ENCODE measurements at places on chromosomes 7 and 10.

GRCh38 chr10:98417481-98417959 is 2.5 kb upstream of the PYROXD2 start:
- DNase-seq = no peak

DNA sequence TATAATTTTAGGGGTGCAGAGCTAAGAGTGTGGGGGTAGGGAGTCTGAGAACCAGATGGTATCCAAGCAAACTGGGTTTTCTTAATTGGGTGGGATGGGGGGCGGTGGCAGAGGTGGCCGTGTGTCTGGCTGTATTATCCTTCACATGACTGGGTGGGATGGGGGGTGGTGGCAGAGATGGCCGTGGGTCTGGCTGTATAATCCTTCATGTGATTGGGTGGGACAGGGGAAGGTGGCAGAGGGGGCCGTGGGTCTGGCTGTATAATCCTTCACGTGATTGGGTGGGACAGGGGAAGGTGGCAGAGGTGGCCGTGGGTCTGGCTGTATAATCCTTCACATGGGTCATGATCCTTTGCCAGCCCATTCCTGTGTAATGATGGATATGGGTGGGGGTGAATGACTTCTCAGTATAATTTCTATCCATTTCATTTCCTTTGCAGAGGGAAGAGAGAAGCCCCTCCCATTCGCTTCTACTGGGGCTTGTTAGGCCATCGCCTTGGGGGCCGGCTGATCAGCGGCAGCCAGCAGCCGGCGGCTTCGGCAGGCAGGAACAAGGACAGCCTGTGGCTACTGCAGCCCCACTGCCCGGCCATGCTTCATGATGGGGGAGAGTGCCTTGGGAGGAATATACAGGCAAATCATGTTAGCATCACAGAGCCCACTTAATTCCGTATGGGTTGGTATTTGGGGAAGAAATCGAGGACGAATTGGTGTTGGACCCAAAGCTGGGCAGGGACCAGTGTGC is 179.6 kb upstream of the MKI67 start:
- DNase-seq = no peak

GRCh38 chr10:79112881-79113431 is 44.2 kb downstream of the ZMIZ1 start:
- no peak for DNase-seq

DNA sequence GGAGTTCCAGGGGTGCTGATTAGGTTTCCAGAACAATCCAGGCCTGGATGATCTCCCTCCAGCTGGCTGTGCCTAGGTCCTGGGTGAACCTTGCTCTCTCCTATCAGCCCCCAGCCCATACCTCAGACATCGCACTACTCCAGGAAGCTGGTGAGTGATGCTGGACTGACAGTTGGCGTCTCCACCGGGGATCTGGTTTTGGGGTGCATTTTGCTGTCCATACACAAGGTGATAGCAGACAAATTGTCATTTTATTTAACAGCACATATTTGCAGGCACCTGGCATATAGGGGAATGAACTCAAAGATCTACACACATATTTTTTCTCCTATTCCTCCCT is 601.2 kb downstream of the LRMDA start:
- DNase-seq = no peak

GRCh38 chr7:139936760-139937310 is 107.8 kb downstream of the TBXAS1 start:
- no peak for DNase-seq

DNA sequence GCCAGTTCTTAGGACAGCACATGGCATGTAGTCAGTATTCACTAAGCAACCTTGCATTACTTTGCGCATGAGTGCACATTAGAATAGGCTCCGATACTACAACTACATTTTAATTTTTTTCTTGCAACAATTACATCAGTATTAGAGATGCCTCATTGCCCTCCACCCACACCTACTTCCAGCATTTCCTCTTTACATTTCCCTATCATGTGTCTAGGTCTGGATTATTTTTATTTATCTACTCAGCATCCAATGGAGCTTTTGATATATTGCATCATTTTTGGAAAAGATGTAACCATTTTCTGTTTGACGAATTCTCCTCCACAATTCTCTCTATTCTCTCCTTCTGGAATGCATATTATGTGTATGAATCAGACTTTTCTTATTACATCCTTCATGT is 258.2 kb upstream of the GLI3 start:
- DNase-seq = no peak

Data from eye (tissue), 1 donor.